ENCODE measurements at places on chromosomes 4 and X.

DNA sequence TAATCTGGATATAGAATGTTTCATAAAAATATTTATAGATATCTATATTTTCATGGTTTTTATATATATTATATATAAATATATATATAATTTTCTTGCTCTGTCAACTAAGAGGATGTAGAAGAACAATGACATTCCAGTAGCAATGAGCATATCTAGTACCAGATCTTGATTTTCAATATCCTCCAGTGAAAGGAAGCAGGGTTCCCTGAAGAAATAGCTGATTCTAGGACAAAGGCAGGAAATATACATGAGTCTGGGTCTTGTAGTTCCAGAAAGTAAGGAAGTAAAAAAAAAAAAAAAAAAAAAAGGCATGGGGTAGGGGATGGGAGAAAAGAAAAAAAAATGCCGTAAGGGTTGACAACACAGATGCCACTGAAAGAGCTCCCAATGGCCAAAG is 241.4 kb downstream of the RASL11B start:
- DNase-seq: no peak

DNA sequence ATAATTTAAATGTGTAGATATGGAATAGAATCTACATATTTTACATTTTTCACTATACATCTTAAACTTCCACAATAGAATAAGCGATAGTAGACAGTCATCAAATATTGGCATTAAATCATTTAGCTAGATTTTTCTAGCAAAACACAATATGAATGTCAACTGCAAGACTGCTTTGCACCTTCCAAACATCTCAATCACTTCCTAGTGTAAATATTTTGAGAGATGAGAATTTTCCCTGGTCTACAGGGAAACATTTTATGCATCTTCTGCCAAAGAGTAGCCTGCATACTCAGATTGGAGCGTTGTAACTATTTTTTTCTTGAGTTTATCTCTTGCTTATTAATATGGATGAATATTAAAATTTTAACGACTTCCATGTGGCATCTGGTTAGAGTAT is 897.4 kb downstream of the CENPC start:
- no peak for DNase-seq

DNA sequence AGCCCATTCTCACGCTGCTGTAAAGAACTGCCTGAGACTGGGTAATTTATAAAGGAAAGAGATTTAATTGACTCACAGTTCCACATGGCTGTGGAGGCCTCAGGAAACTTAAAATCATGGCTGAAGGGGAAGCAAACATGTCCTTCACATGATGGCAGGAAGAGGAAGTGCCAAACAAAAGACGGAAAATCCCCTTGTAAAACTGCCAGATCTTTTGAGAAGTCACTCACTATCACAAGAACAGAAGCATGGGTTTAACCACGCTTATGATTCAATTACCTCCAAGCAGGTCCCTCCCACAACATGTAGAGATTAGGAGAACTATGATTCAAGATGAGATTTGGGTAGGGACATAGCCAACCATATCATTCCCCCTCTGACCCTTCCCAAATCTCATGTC is 335.5 kb downstream of the IL15 start:
- no peak for DNase-seq

DNA sequence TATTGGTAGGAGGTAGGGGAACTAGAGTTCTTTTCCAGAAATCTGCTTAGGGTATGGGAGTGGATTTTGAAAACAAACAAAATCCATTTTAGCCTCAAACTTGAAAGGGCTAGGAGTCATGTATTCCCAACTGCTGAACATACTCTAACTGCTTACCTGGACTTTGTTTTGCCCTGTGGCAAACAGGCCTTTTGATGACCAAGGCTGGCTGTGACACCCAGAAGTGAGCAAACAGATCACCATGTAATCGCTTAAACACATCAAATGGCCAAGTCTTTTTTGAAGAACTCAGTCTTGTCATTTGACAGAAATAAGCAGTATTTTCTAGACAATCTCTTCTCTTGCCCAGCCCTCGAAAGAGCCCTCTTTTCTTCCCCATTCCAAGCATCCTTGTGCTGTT is 203.4 kb downstream of the KIT start:
- DNase-seq: no peak

DNA sequence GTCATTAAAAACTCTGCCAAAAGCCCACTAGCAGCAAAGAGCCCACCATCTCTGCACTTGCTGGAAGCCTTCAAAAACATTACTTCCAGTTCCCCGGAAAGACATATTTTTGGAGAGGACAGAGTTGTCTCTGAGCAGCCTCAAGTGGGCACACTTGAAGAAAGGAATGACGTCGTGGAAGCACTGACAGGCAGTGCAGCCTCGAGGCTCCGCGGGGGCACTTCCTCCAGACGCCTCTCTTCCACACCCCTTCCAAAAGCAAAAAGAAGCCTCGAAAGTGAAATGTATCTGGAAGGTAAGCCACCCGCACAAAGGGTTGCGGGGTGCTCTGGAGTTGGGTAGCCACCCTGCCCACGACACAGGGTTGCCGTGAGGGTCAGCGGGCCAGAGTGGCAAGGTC is 25.9 kb downstream of the OFD1 start:
- DNase-seq: no peak

DNA sequence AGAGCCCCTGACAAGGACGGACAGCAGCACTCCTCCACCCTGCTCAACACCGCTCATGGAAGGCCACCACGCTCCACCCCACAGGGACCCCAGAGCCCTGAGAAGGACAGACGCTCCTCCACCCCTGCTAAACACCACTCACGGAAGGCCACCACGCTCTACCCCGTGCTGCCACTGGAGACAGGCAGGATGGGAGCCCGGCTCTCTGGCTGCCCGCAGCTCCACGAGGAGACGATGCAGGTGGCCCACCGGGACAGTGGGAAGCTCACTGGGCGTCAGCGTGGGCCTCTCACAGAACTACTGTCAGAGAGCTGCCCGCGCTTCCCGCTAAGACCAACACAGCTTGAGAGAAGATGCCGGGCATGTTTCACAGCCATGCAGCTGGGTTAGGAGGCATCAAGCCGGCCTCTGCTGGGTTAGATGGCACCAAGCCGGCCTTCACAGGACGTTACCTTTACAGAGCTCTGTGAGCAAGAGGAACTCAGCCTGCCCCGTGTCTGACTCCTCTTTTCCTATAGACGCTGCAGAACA is 20.8 kb downstream of the GAK start:
- no peak for DNase-seq

- DNase-seq: no peak
Measured at GRCh38 chr4:14059006-14059405, 431.5 kb upstream of the BOD1L1 start.

- DNase-seq: no peak
Measured at GRCh38 chr4:158811704-158812103, 42.9 kb downstream of the FNIP2 start.

GRCh38 chrX:136825771-136826170 is 45.0 kb upstream of the ARHGEF6 start:
- no peak for DNase-seq

- peak; percentile 81 for DNase-seq
Measured at GRCh38 chr4:140237616-140238350, 83.8 kb upstream of the MAML3 start.

DNA sequence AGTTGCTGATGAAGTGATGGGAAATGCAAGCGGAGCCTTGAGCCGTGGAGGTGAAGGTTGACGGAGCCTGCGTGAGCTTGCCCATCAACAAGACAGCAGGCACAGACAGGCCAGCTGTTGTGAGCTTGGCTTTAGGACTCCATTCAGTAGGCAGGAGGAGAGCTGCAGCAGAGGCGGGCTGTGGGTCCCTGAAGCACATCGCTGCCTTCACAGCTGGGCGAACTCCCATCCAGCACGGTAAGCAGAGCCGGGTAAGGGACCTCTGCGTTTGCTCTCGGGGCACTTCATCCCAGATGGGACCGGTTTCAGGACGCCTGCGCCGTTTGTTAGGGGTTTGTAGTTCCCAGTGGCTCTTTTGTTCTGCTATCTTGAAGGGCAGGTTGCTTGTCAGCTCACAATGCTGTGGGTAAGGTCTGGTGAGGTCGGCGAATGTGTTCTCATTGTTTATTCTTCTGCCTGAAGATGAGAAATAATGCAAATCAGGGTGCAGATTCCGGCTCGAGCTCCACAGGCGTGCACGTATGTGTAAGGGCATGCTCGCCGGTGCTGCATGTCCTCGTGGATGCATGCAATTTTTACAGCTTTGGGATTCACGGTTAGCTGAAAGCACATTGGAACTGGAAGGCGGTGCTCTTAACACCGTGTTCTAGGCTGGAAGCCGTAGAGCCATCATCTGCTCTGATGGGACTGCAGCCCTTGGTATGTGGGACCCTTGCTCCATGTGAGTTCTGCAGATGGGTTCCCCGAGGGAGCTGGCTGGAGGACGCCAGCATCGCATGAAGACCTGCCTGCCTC is 54.6 kb upstream of the CLDN34 start:
- DNase-seq: peak; percentile 48

DNA sequence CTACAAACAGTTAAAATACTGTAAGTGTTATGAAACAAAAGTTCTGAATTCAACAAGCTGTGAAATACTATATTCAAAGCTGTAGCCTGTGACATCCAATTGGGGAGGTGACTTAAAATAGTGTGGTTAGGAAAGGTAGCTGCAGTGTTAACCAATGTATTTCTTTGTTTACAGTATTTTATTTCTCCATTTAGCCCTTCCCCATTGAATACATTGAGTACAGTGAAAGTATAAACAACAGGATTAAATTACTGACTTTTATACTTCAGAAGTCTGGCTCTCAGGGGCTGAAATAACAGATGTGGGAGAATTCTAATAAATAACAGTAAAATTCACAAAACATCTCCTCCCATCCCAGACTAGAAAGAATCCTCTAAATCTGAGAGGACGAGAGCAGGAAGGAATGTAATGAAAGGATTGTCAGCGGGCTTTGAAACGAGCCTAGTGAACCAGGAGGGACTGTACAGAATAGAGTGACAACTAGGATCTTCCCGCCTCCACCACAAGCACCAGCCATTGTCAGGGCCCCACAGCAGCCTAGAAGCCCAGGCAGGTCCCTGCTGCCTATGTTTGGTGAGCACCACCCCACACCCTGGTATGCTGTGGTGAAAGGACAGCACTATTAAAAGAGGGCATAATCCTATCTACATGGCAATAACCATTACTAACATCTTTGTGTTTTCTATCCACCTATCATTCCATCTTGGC is 73.7 kb downstream of the SPCS3 start:
- peak; percentile 2 for DNase-seq

DNA sequence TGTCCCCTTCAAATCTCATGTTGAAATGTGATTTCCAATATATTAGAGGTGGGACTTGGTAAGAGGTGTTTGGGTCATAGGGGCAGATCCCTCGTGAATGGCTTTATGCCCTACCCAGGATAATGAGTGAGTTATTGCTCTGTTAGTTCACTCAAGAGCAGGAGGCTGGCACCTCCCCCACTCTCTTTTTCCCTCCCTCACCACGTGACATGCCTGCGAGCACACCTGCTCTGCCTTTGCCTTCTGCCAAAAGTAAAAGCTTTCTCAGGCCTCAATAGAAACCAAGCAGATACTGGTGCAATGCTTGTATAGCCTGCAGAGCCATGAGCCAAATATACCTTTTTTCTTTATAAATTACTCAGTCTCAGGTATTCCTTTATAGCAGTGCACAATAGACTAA is 286.3 kb upstream of the UGT8 start:
- no peak for DNase-seq

- no peak for DNase-seq
Measured at GRCh38 chr4:105057370-105058105, 89.1 kb upstream of the TET2 start.

DNA sequence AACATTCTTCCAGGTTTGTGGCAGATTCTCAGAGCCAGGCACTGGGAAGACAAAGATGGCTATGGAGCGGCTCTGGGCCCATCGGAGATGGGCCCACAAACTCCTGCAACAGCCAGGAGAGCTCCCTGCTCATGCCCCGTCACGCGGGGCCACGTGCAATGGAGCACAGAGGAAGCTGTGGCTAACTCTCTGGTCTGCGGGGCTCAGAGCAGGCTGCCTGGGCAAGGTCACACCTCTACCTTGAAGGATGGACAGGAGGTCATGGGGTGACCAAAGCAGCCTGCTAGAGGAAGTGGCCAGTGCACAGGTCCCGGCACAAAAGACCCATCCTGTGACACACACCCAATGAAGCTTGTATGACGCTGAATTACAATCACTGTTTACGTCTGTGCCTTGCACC is 45.2 kb downstream of the C4orf50 start:
- DNase-seq: no peak

DNA sequence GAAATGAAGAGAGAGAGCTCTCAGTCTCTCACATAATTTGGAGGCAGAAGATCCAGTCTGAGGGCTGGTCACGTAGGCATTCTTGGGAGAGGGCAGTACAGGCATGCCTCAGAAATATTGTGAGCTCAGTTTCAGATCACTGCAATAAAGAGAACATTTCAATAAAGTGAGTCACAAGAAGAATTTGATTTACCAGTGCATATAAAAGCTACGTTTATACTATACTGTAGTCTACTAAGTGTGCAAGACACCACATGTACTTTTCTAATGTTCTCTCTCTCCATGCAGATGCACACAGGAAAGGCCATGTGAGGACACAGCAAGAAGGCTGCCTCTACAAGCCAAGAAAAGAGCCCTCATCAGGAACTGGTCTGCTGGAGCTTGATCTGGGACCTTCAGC is 583.5 kb upstream of the FAT1 start:
- DNase-seq: no peak

- DNase-seq: no peak
Measured at GRCh38 chrX:22093550-22093949, 61.4 kb downstream of the PHEX start.

- DNase-seq: no peak
Measured at GRCh38 chr4:42824278-42824977, 68.1 kb upstream of the GRXCR1 start.

DNA sequence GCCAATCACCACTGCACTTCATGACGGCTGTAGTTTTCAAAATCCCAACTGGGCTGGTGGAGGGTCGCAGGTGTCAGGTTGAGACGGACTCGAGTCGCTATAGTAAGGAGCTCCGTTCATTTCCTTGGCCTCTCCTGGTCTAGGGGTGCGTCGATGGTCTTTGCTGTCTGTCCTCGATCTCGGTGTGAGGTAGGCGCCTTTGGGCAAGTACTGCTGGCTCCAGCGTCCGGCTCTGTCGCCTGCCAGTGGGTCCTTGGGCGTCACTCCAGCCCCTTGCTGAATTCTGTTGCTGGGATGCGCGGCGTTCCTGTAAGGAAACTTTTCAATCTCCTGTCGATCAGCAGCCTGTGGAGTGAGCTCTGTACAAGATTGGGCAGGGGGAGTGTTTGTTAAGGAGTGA is 76.7 kb downstream of the CCNB3 start:
- no peak for DNase-seq

DNA sequence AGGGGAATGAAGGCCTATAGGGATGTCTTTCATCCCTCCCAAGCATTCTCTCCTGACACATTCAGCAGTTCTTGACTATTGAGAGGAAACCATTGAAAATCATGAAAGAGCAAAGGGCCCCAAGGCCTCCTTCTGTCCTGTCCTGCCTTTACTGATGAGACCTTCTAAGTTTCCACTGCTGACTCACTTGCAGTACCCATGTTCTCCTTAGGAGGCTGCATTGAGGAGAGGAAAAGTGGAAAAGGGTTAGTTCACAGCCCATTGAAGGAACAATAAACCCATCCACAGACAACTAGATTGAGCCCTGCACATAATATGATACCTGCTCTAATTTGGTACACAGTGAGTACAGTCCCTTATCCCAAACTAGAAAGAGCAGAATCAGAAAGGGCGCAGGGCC is 115.1 kb upstream of the PNPLA4 start:
- no peak for DNase-seq
